Germinal center (tissue), 1 donor: ENCODE measurements at places on chromosomes 7 and 10.

- no peak for DNase-seq
Measured at GRCh38 chr10:95755511-95756004, 405 bp upstream of the ENTPD1 start.

- no peak for DNase-seq
Measured at GRCh38 chr10:8150401-8150905, 96.0 kb downstream of the GATA3 start.

DNA sequence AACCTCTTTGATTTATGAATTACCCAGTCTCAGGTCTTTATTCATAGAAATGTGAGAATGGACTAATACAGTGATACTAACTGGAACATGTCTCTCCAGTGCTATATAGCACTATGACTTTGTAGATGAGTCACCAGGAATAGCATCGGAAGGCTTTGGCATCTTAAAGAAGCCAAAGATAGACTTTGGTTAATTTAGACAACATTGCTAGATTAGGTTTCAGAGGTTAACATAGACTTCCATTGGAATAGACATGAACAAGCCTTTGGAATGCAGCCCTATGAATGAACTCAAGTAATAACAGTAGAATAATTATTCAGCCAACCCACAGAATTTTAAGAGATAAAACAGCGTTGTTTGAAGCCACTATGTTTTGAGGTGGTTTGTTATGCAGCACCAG lies 169.2 kb downstream of the HGF start:
- DNase-seq: no peak

DNA sequence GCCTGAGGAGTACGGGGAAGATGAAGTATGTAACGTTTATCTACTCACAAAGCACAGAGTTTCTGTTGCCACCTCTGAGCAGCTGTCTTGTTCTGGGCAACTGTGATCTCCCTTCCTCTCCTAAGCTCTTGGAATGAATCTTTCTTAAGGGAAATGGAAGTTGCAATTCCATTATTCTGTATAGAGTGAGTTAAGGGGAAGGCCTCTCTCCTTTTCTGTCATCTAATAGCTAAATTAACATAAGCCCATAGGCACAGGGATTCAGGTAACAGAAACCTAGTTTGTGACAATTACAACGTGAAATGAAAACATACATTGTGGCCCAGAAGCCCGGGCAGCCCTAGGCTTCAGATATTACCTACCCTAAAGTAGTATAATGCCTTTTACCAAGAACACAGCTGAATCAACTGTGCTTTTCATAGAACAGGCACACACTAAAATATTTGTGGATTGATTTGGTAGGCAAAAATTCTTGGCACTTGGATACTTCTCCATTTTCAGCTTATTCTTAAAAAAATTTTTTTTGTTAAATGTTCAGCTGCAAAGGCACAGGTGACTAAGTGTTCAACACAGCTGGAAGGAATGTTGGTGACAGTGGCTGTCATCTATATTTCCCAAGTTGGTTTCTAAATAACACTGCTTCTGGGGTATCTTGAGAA lies 3.8 kb upstream of the PDCD4 start:
- DNase-seq: no peak

DNA sequence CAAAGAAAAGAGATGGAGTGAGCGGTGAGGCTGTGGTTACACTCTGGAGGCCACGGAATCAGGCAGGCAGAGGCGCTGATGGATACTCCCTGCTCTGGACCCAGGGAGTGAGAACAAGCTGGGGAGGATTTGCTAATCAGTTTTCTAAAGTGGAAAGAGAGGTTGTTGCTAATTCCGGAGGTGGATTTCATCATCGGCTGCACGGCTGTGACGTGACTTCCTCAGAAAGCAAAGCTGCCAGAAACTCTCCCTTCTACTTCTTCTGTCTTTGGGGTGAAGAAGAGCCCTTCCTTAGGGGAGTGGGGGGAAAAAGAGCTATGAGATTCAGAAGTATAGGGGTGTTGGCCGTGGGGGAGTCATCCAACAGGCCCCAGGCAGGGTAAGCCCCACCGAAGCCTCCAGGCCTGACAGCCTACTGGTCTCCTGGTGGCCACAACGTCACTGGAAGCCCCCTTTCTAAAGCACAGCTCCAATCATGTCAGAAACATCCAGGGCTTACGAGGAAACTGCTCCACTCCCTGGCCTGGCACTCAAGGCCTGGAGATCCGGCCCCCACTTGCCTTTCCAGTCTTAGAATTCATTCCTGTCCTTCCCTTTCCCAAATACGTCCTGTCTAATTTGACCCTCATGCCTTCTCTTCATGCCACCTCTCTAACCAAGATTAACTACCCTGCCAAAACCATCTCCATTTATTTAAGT lies 114.5 kb downstream of the HIP1 start:
- DNase-seq: no peak

DNA sequence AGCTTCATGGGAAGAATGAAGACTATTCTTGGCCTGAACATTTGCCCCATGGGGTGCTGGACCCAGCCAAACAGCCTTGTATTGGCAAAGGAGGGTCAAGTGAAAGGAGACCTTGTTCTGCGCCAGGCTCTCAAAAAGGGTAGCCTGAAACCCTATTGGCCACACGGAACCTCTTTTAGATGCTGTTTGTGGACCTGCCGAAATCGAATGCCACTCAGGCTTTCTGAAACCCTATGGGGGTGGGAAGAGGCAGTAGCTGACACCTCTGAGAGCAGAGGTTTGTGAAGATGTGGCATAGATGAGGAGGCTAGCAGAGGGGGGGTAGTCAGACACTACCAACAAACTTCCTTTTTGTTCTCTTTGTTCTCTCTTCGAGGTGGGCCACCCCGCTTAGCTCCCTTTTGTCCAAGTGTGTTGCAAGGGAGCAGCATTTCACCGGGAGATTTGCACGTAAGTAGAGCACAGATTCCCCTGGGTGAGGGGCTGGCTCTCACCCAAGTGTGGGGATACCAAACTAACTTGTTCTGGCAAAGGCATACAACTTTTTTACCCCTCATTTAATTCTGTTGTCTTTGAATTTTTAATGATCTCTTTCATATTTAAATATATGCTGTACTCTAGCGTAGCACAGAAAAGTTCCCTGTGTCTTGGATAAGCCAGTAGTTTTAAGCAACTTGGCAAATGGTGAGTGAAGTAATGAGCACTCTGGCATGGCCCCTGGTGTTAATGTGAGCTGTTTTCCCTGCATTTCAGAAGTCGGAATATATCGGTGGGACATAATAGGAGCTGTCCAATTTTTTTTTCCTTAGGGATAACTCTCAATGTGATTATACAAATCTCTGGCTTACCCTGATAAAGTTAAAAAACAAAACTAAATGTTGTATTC lies 107.7 kb downstream of the SEPTIN7 start:
- DNase-seq: no peak
